ENCODE measurements at places on chromosomes 5 and 9.

DNA sequence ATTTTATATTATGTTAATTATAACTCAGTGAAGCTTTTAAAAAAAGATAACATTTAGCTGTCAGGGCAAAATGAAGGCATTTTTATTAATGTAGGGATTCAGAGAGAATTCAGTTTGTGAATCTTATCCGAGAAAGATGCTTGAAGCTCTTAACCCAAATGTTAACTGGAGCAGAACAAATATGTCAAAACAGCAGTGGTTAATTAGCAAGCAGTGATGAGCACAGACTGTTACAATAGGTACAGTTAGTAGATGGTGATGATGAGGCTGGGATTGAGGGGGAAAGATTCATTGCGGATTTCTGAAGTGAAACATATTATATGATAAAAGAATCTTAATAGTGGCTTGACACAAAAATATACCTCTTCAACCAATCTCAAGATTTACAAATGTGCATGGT is 356.7 kb downstream of the DIRAS2 start:
- DNase-seq, result no peak

GRCh38 chr5:141615991-141616720 is 2.6 kb downstream of the DIAPH1 start:
- no peak for DNase-seq

DNA sequence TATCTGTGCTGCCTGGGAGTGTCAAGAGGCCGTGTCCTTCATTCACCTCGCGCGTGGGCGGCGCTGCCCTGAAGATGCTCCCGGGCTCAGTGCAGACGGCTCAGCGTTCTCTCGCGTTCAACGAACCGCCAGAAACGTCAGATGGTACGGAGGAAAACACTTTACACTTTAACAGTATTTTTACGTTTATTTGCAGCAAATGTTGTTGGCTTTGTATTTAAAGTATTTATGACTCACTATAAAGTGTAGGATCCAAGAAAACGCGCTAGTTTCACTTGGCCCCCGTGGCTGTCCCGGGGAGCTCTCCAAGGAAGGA is 544 bp upstream of the ERCC6L2 start:
- DNase-seq, result peak; percentile 43

DNA sequence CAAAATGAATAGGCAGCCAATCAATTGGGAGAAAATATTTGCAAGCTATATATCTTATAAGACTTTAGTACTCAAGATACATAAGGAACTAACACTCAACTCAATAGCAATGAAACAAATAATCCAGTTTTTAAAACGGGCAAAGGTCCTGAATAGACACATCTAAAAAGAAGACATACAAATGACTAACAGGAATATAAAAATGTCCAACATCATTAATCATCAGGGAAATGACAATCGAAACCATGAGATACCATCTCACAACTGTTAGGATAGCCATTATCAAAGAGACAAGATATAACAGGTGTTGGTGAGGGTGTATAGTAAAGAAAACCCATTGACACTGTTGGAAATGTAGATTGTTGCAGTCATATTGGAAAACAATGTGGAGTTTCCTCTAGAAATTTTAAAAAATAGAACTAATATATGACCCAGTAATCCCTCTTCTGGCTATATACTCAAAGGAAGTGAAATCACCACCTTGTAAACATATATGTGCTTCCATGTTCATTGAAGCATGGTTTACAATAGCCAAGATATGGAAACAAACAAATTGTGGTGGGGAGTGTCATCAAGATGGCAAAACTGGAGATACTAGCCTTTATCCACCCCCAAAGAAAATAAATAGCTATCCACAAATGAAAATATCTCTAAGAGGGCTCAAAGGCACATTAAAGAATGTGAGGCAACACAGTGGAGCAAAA is 13.9 kb upstream of the BTNL3 start:
- no peak for DNase-seq

- DNase-seq, result no peak
These were observed 38.3 kb upstream of the RORB start for GRCh38 chr9:74458832-74459231.

DNA sequence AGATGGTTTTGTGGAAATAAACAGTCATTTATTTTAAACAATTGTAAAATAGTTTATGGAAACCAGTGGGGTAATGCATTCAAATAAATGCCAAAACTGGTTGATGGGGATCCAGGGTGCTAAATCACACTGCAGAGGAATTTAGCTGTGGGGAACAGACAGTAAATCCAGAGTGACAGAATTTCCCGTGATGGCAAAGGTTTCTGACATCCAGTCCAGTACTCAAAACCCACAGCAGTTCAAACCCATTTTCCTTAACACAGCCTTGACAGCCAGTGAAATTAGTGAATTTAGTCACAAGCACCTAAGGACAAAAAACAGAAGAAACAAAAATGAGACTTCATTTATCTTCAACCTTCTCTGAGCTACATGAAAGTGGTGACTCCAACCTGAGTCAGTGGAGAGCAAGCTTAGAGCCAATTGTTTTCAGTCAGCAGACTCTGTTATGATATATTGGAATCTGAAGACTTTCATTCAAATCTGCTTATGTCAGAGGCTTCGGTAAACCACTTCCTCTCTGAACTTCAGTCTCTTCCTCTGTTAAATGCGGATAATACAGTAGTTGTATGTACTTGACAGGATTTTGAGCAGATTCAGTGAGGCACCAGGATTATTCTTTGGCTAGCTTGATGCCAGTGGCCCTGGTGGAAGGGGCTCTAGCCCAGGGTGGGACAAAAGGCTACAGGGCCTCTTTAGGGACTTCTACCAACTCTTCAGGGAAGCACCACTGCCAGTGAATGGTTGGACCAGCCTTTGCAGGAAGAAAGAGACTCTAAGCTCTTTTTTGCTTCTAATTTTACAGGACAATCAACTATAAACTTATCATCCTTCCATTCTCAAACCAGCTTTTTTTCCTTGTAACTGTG is 185.3 kb downstream of the MAPKAP1 start:
- peak; percentile 13 for DNase-seq

DNA sequence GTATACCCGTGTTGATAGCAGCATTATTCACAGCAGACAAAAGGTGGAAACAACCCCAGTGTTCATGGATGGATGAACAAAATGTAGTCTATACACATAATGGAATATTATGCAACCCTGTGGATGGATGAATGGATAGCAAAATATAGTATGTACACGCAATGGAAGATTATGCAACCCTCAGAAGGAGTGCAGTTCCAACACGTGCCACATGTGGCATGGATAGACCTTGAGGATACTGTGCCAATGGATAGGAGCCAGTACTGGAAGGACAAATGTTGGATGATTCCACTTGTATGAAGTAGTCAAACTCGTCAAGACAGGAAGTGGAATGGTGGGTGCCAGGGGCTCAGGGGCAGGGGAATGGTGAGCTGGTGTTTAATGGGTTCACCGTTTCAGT is 44.9 kb downstream of the PLEKHG4B start:
- DNase-seq, result no peak

DNA sequence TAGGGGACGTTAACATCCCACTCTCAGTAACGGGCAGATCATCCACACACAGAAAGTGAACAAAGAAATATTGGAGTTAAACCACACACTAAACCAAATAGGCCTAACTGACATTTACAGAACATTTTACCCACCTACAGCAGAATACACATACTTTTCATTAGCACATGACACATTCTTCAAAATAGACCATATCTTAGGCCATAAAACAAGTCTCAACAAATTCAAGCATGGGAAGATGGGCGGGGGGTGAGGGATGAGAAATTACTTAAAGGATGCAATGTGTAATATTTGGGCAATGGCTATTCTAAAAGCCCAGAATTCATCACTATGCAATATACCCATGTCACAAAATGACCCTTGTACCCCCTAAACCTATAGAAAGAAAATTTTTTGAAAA is 226.2 kb downstream of the ATPSCKMT start:
- no peak for DNase-seq

DNA sequence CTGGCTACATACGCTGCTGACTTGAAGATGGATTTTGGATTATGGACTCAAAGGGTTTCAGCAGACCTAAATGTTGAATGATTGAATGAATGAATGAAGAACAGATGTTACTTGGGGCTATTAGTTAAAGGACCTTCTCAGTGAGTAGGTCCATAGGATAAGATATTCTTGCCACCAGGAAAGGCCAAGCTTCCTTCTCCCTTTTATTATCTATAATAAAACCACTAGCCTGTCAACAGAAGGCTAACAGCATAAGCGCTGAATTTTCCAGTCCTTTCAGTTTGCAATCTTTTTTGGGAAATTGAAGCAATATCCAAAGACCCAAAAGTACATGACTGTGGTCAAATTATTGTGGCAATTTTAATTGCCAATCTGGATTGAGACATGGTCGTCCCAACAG is 113.3 kb downstream of the SV2C start:
- DNase-seq, result no peak

DNA sequence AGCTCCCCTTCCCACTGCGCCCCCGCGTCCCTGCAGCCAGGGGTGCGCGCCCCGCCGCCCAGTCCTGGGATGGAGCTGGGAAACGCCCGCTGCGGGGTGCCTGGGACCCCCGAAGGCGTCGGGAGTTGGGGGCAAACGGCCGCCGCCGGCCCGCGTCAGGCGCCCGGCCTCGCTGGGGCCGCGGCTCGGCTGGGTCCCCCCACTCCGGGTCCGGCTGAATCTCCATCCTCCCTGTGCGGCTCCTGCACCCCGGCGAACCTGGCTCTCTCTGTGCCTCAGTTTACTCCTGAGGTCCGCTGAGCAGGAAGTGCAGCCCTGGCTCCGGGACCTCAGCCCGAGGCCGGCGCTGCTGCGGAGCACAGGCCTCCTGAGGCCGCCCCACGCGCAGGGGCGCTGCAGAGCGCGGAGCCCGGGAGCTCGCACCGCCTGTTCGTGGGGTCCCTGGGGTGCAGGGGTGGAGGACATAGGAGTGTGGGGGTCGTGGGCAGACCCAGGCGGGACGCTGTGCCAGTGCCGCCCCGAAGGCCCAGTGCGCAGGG is 13.9 kb upstream of the TMEM250 start:
- no peak for DNase-seq

DNA sequence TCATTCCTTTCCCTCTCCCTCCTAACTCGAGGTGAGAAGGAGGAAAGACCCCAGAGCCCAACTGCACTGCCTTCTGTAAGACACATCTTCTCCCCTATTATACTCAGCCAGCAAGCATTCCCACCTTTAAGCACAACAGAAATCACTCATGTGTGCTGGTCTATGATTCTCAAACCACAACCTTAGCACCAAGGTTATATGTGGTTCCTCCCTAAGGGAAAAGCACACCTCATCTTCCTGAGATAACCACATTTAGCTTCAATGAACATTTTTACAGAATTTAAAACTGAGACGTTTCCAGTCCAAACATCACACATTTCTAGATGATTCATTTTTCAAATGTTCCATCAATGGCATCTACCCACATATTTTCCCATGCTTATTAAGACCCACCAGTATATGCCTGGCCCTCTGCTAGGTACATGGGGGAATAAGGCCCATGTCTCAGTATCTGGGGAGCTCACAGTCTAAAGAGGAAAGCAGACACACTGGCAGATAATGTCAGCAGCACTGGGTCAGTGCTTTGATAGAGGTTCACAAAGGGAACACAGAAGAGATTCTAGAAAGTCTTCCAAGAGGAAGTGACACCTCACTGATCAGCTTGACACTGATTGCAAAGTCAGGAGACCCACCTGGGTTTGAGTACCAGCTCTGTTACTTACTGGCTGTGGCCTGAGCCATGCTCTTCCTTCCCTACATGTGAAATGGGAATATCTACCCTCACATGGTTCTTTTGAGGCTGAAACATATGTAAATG is 245.4 kb downstream of the DENND1A start:
- DNase-seq, result no peak

DNA sequence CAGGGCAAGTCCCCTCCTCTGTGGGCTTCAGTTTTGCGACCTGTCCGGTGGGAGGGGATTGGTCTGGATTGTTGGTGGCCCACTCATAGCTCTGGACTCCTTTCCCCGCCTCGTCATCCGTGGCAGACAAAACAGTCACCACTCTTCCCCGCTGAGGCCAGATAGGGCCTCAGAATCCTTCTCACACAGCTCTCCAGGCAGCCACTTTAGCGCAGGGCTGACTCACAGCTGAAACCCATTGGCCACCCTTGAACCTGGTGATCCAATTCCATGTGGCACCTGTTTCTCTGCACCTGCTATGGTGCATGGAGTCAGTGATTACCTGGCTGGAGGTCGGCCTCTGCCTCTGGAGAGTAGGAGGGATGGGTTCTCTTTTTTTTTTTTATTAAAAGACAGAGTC is 15.8 kb upstream of the CACFD1 start:
- DNase-seq, result no peak

Measured in stimulated activated CD4-positive, alpha-beta T cell treated with anti-CD3 and anti-CD28 coated beads, Interleukin-12 subunit alpha, Interleukin-12 subunit beta, amount 100 ng/mL, for 24 hours (primary cell).